ENCODE measurements at places on chromosomes 11 and 22.

GRCh38 chr11:10655943-10656576 is 37.5 kb downstream of the IRAG1 start:
- DNase-seq = no peak

- DNase-seq = no peak
Measured at GRCh38 chr11:76025068-76025467, 181.2 kb downstream of the WNT11 start.

GRCh38 chr11:94673951-94674491 is 94.1 kb upstream of the AMOTL1 start:
- no peak for DNase-seq

GRCh38 chr11:36288442-36289225 is 590 bp downstream of the COMMD9 start:
- no peak for DNase-seq

- DNase-seq = no peak
Measured at GRCh38 chr11:133809569-133810491, 35.5 kb downstream of the SPATA19 start.

DNA sequence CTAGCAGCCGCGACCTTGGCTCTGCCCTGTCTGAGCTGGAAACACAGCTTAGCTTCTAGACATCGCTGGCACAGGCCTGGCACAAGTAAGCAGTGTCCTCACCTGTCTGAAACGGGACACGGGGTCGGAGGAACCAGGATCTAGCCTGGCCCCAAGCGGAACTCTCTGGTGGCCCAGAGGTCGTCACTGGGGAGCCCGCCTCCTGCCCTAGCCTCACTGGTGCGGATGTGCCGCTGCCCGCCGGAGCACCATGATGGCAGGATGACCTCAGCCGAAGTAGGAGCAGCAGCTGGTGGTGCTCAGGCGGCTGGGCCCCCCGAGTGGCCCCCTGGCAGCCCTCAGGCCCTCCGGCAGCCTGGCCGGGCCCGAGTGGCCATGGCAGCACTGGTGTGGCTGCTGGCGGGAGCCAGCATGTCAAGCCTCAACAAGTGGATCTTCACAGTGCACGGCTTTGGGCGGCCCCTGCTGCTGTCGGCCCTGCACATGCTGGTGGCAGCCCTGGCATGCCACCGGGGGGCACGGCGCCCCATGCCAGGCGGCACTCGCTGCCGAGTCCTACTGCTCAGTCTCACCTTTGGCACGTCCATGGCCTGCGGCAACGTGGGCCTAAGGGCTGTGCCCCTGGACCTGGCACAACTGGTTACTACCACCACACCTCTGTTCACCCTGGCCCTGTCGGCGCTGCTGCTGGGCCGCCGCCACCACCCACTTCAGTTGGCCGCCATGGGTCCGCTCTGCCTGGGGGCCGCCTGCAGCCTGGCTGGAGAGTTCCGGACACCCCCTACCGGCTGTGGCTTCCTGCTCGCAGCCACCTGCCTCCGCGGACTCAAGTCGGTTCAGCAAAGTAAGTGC is 871 bp downstream of the SLC35E4 start:
- no peak for DNase-seq

- no peak for DNase-seq
Measured at GRCh38 chr11:77204754-77205466, 76.9 kb downstream of the MYO7A start.

- no peak for DNase-seq
Measured at GRCh38 chr11:57632116-57632515, 17.6 kb downstream of the YPEL4 start.

DNA sequence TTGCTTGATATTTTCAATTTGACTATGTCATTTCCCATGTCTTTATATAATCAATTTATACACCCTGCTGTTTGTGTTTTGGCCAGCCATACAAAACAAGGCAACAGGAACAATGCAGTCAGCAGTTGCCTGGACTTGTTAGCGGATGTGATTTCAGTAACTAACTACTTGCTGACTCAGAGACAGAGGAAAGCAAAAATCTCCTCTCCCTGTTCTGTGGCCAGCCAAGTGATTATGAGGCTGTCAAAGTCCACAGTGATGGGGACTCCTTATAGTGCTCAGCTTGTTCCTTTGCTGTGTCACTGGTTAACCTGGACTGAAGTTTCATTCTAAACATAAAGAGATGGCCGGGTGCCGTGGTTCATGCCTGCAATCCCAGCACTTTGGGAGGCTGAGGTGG is 32.6 kb upstream of the APLP2 start:
- no peak for DNase-seq

- no peak for DNase-seq
Measured at GRCh38 chr11:95128602-95129001, 39.0 kb downstream of the ENDOD1 start.

- DNase-seq = peak; percentile 89
Measured at GRCh38 chr11:536841-537621, at the start of gene LRRC56. Gene LRRC56 (plus strand): TSS chr11:537527. CDS start chr11:540685, 3,158 bp downstream.

GRCh38 chr22:18078329-18079041 is 695 bp downstream of the PEX26 start:
- peak; percentile 8 for DNase-seq

DNA sequence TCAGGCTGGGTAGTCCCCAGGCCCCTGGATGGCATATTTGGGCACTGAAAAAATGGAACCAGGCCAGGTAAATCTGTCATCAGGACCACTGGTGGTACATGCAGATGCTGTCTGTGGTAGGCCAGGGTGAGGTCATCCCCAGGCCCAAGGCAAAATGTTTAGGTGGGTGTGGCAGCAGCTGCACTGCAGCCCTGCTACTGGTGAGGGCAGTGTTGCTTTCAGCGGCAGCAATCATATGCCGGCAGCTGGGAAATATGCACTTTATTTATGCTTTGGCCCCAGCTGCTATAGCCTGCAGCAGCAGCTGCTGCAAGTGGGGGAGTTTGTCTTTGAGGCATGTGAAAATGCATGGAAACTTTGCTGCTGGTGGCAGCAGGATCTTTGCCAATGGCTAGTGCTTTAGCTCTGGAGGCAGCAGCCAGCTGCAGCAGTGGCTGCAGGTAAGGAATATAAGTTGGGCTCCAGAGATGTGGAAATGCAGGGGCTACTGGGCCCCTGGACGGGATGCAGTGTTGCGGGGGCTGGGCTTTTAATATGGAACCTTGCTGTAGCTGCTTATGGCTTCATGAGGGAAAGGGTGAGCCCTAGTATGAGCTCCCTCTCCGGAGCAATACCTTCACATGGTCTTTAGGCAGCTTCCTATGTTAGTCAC is 365.7 kb upstream of the CADM1 start:
- no peak for DNase-seq

GRCh38 chr11:71324788-71325417 is 72.5 kb upstream of the SHANK2 start:
- DNase-seq = no peak

- DNase-seq = no peak
Measured at GRCh38 chr11:64132191-64132771, 33.6 kb downstream of the MACROD1 start.

- DNase-seq = no peak
Measured at GRCh38 chr11:69116671-69117070, 39.1 kb upstream of the SMIM38 start.

DNA sequence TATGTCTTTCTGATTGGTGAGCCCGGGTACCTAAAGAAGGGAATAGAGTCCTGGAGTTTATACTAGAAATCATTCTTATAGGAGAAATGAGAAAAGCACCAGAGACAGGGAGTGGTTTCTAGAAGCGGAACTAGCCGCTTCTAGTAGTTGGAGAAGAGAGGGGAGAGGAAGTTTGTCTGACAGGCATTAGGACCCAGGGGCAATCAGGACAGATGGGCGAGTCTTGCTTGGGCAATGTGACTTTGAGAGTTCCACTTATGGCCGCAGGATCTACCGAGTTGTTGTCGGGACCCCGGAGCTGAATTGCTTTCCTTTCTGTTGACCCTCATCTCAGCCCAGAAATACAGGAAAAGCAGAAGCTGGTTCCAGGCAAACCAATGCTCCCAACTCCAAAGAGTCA is 596.8 kb upstream of the CNTN5 start:
- no peak for DNase-seq

DNA sequence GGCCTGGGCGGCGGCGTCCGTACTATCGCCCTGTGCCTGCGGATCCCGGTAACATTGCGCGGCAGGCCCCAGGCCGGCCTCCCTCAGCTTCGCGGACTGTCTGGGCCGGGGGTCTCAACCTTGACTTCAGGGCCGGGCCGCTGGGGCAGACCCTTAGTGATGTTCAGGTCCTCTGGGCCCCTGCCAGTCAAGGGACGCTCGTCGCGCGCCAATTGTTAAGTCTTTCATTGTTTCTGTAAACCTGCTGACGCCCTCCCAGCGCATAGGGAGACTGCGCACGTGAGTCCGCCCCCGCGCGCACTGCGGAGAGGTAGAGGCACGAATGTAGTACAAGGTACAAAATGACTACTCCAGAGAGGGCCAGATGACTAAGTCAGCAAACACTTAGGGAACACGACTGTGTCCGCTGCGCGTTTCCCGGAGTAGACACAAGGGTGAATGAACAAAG is 451 bp upstream of the HDHD5 start:
- no peak for DNase-seq

GRCh38 chr22:45240104-45240809 is 437 bp downstream of the KIAA0930 start:
- DNase-seq = peak; percentile 14

DNA sequence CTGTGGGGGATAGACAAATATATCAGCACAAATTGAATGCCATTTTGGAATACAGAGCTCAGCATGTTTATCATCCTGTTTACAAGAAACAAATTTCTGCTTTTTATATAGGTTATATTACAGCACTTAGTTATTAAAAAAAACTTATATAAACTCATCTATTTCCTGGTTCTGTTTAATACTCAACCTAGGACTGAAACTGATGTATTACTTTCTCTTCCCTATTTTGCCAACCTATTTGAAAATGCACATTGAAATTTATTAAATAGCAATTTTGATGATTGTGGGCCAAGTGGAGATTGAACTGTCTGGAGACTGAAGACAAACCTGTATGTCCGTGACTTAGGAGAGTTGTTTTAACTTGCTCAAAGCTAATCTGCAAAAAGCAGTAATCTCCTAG is 288.3 kb upstream of the ANO3 start:
- no peak for DNase-seq

GRCh38 chr22:49583886-49584505 is 243.7 kb downstream of the BRD1 start:
- no peak for DNase-seq

DNA sequence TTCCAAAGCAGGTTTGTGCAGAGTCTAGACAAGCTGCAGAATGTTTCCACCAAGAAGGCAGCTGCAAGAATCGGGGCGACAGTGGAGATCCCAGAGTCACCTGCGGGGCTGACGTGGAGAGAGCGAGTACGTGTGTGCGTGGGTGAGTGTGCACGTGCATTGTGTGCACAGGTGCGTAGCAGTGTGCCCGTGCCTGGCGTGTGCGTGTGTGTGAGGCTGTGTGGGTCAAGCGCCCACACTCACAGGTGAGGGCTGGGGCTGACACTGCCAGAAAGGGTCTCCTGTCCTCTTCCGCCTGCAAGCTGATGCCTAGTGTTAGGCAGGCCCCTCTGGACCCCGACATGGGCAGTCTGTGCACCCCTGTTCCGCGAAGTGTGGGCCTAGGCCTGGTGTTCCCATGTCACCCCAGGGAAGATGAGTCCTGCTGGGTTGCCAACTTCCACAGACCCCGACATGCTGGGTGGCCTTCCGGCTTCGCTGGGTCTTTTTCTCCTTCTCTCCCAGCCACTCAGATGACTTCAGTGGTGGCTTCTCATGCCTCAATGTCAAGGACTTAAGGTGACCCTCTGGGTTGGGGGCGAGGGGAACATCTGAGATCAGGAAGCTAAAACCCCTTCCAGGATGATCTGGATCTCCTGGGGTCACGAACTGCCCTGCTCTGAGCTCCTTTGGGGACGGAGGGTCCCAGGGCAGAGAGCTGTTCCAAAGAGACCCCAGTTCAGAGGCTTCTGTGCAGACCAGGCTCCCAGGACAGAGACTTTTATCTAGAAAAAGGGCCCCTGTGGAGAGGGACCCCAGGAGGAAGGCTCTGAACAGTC is 10.4 kb upstream of the SYT8 start:
- DNase-seq = no peak

GRCh38 chr11:35418282-35419183 is 825 bp downstream of the SLC1A2 start:
- no peak for DNase-seq

DNA sequence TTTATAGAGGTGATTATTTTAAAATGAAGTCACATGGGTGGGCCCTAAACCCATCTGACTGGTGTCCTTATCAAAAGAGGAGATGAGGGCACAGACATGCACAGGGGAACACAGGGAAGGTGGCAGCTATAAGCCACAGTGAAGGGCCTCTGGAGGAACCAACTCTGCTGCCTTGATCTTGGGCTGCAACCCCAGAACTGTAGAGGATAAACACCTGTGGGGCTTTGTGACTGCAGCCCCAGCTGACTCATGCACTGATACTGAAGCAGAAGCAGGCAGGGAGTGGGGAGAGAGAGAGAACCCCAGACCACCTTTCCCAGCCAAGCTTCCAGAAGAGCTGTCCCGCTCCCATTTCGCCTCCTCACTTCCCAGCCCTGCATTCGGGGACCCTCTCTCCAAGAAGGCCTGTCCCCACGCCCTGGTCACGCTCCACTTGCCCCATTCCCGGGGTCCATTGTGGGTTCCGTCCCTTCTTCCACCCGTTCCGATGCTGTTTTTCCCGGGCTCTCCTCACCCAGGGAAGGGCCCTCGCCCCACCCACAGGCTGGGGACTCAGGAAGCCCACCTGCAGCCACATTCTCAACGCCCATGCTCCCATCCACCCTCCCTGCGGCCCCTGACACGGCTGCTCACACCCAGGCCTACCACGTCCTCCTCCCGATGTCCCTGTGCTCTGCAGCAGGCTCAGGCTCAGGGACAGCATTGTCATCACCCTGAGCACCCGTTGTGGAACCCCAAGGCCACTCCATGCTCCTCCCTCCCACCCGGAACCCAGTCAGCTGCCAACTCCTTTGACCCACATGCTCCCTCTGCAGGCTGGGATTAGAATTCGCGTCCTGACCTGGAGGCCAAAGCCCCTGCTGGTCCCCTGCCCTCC is 90.8 kb upstream of the SHANK2 start:
- DNase-seq = no peak

- DNase-seq = no peak
Measured at GRCh38 chr11:9462806-9463537, 2.2 kb downstream of the ZNF143 start.

GRCh38 chr11:78085972-78086371 is 6.3 kb upstream of the NDUFC2 start:
- DNase-seq = no peak

GRCh38 chr11:44003736-44004451 is 43.9 kb upstream of the ACCSL start:
- DNase-seq = no peak

DNA sequence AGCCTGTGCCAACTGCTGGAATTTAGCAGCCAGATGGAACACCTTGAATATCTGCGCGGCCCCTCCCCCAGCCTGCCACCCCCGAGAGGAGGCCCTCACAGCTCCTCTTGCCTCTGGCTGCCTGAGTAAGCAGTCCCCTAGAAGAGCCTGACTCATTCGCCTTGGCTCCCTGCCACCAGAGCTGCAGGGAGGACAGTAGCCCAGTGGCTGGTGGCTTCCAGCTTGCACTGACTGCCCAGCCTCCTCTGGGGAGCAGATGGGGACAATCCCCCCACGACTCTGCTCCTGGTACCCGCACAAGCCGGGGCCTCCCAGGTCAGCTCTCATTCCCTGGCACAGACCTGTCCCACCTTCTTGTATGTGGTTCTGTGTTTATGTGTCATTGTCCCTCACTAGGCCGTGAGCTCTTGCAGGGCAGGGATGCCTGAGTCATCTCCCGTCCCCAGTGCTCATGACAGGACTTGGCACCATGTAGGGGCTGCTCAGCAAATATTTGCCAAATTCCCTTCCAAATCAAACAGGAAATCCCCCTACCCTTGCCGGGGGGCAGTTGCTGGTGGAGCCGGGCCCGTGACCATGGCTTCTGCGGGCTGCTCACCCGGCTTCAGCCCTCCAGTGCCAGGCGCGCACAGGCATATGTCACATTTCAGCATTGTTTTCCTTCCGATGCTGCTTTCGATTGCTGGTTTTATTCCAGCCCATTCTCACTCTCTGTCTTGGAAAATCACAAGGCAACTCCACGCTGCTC is 43.6 kb downstream of the CACNG2 start:
- peak; percentile 3 for DNase-seq
